Common myeloid progenitor, CD34-positive (primary cell): ENCODE measurements at places on chromosomes 12 and 14.

- H3K4me1 ChIP-seq = peaks cover 5% of the 10 kb centered on the region
- no peaks in the 10 kb centered on the region for H3K27me3 ChIP-seq
- no peak overlapping the region for H3K4me3 ChIP-seq
- no peak overlapping the region for H3K27ac ChIP-seq
- H3K36me3 ChIP-seq = no peaks in the 10 kb centered on the region
These were observed 122.7 kb downstream of the RGS6 start for GRCh38 chr14:72054911-72055310.

DNA sequence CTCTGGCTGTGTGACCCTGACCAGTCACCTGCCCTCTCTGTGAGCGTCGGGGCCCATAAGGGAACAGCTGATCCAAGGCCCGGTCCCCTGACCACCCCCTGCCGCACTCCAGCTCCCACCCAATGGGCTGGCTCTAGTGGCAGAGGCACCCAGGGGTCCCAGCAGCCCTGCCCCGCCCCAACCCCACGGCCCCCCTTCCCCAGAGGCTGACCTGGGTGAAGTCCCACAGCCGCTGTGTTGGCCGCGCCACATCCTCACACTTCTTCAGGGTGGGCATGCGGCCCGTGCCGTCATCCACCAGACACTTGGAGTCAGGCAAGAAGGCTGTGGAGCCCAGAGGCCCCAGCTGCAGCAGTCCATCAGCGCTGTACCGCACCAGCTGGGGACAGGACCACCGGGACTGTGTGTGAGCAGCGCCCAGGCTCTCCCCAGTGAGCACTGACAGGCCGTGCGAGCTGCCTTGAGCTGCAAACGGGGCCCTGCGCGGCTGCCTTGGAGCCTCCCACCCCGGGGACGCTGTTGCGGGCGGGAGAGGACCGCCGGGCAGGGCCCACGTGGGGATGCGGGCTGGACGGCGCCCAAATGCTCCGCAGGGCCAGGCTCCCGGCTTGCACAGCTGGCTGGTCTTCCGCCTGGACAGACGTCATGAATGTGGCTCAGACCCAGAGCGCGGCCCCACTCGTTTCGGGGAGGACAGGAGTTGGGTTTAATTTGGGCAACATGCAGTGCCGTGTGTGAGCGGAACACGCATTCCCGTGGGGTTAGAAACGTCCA, 53.5 kb downstream of the NOC4L start:
- no peak overlapping the region for H3K27ac ChIP-seq
- H3K27me3 ChIP-seq = peaks cover 1% of the 10 kb centered on the region
- no peaks in the 10 kb centered on the region for H3K36me3 ChIP-seq
- no peaks in the 10 kb centered on the region for H3K4me1 ChIP-seq

- H3K36me3 ChIP-seq = no peaks in the 10 kb centered on the region
- H3K27ac ChIP-seq = no peak overlapping the region
These were observed 47.6 kb downstream of the ADIPOR2 start for GRCh38 chr12:1738446-1738845.

DNA sequence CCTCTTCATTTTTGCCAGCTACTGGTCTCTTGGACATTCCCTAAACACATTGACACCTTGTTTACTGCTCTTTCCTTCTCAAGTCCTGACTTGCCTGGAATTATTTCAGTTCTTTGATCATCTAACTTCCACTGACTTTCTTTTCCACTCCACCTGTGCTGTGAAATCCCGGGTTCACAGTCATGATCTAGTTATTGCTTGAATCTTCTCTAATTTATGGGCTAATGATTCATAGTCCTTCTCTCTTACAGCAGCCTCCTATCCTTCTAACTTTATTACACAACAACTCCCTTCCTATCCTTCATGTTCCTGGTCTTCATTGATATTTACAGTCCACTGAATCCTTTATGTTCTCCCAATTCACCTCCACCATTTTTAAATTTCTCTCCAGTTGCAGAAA, 260.1 kb downstream of the C12orf75 start:
- no peaks in the 10 kb centered on the region for H3K36me3 ChIP-seq
- H3K4me1 ChIP-seq = no peaks in the 10 kb centered on the region
- no peaks in the 10 kb centered on the region for H3K27me3 ChIP-seq
- H3K27ac ChIP-seq = no peak overlapping the region
- no peak overlapping the region for H3K4me3 ChIP-seq
- DNase-seq = no peak

- no peak overlapping the region for H3K27ac ChIP-seq
- H3K27me3 ChIP-seq = no peaks in the 10 kb centered on the region
- no peak overlapping the region for H3K4me3 ChIP-seq
These were observed 267.6 kb downstream of the DUSP6 start for GRCh38 chr12:89084751-89085150.

GRCh38 chr12:125099409-125099782, 34.2 kb downstream of the AACS start:
- H3K4me1 ChIP-seq = peaks cover 6% of the 10 kb centered on the region
- H3K4me3 ChIP-seq = no peak overlapping the region

DNA sequence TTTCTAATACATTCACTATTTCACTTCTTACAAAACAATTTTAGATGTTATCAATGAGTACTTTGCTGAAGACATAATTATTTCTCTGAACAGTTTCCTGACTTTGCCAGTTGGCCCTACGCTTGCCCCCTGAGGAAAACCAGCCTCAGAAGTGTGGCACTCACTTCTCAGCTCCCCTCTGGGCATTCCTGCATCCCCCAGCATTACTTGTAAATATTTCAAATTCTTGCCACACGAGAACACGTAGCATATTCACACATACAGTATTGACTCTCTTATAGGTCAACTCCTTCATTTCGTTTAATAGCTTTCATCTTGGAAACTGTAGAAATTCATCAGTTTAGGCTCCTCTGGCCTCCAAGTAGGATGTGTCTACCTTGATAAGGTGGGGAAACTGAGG, 65.2 kb downstream of the OTX2 start:
- H3K27ac ChIP-seq = no peak overlapping the region

- no peaks in the 10 kb centered on the region for H3K4me1 ChIP-seq
- no peaks in the 10 kb centered on the region for H3K36me3 ChIP-seq
- DNase-seq = no peak
- no peak overlapping the region for H3K4me3 ChIP-seq
- H3K27me3 ChIP-seq = peaks cover 27% of the 10 kb centered on the region
These were observed 33.9 kb upstream of the FAM222A start for GRCh38 chr12:109679501-109680263.

DNA sequence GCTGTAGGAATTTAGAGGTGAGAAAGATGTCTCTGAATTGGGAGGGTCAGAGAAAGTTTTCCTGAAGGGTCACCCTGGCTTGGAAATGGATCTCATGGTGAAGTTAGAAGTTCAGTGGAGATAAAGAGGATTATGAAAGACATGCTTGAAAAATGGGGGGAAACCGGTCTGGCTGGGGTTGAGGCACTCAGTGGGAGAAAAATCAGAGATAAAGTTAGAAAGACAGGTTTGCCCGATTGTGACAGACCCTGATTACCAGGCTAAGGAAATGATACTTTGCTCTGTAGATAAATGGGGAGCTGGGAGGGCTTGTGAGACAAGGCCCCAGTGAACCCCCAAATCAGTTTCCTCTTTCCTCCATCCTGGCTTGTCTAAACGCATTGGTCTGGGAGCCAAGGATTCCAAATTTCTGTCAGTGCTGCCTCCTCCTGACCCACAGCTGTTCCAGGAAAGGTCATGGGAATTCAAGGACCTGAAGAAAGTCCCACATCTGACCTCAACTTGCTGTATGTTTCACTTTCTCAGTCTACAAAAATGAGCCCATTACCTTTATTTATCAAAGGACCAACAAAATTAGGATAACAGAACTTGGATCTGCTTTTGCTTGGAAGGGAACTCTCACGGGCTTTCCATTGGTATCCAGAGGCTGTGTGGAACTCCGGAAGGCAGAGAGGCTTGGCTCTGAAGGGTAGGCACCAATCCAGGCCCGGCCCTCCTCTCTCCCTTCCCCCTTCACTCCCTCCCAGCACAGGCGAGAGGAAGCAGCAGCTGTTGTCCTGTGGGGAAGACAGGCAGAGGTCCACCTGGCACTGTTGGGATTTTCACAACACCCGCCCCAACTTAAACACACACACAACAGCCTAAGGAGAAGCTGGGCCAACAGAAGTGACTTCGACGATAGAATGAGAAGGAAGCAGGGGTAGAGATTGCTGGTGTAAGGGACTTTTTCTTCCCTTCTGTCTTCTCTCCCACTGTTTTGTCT, 3.4 kb upstream of the RNASE7 start:
- no peaks in the 10 kb centered on the region for H3K27me3 ChIP-seq
- H3K4me3 ChIP-seq = no peak overlapping the region
- peaks cover under 1% of the 10 kb centered on the region for H3K4me1 ChIP-seq
- no peak for DNase-seq

DNA sequence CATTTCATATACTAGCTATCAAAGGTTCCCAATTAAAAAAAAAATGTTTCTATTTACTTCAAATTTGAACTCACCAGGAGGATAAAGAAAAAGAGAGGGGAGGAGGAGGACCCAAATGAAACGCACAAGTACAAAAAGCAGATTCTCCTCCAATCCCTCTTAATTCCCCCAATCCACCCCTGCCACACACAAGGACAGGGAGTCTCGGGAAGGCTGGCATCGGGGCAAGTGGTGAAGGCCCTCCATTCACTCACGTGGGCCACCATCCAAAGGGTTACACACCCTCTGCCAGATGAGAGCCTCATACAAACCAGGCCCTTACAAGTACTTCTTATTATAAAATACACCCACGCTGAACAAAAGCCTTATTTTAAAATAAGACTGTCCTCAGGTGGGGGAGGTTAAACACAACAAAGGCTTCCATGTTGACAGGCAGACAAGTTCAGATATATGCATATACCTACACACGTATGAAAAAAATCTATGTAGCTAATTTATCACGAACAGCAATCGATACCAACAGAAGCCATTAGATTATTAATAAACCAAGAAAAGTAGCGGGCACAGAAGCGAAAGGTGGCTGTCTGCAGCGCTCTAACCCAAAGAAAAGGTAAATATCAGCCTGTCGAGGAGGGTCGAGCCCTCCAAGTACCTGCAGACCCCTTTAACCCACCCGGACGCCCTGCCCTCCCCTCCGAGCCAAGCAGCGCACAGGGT, 1.5 kb downstream of the ATP2B1 start:
- no peaks in the 10 kb centered on the region for H3K36me3 ChIP-seq
- DNase-seq = peak; percentile 28
- H3K27me3 ChIP-seq = no peaks in the 10 kb centered on the region
- H3K27ac ChIP-seq = peak overlapping the region; percentile 87

GRCh38 chr14:74698465-74698864, 14.4 kb downstream of the AREL1 start:
- no peak overlapping the region for H3K27ac ChIP-seq
- H3K36me3 ChIP-seq = peaks cover 9% of the 10 kb centered on the region
- no peak overlapping the region for H3K4me3 ChIP-seq
- no peak for DNase-seq

DNA sequence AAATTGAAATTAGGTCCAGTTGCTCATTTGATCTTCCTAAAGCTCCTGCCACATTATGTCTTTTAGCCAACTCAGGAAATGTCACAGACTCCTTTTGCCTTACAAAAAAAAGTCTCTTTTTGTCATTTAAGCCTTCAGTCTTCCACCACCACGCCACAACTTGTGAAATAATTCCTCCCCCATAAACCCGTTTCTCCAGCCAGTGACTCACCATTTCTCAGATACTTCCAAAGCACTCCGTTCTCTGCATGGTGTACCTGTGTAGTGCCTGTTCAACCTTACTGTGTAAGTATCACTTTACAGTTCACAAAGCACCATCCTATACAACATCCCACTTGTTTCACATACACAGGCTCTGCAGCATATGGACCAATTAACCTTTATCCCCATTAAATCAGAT, 139.5 kb upstream of the AEBP2 start:
- DNase-seq = no peak
- H3K27ac ChIP-seq = no peak overlapping the region
- no peaks in the 10 kb centered on the region for H3K27me3 ChIP-seq
- H3K36me3 ChIP-seq = peaks cover 9% of the 10 kb centered on the region

GRCh38 chr14:89624500-89625156, 207.6 kb upstream of the FOXN3 start:
- H3K27me3 ChIP-seq = no peaks in the 10 kb centered on the region
- no peak for DNase-seq
- no peak overlapping the region for H3K4me3 ChIP-seq
- H3K27ac ChIP-seq = no peak overlapping the region
- peaks cover 17% of the 10 kb centered on the region for H3K4me1 ChIP-seq
- no peaks in the 10 kb centered on the region for H3K36me3 ChIP-seq

DNA sequence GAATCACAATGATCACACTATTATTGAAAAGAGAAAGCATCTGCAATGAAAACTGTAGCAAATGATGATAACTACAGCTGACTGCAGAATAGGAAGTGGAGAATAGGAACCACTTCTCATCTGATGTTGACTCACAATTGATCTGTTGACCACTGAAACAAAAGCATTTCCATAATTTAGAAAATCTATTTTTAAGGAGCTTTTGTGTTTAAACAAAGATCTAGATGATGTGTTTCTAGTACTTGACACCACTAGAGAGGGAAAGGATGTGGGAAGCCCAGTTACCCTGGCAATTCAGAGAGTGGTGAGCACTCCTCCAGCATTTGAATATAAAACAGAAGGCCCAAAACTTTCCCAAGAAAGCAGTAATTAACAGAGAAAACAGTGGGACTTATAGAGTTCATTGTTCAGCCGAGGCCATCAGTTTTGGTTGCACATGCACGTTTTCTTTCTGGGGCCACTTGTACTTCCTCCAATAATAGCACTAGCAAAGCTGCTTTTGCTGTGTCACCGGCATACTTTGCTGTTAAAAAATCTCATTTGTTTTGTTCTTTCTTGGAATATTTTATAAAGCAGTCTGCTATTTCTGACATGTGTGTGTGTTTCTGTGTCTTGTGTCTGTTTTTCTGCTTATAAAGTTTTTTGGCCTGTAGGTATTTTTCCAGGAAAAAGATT, 76.1 kb upstream of the HECTD1 start:
- no peaks in the 10 kb centered on the region for H3K36me3 ChIP-seq
- no peaks in the 10 kb centered on the region for H3K27me3 ChIP-seq
- peak; percentile 61 for DNase-seq
- H3K4me3 ChIP-seq = no peak overlapping the region
- no peak overlapping the region for H3K27ac ChIP-seq

GRCh38 chr14:59161561-59162175, 26.8 kb upstream of the DAAM1 start:
- H3K4me1 ChIP-seq = peaks cover 12% of the 10 kb centered on the region
- H3K36me3 ChIP-seq = no peaks in the 10 kb centered on the region
- no peak overlapping the region for H3K27ac ChIP-seq
- H3K4me3 ChIP-seq = no peak overlapping the region
- no peaks in the 10 kb centered on the region for H3K27me3 ChIP-seq
- peak; percentile 82 for DNase-seq

GRCh38 chr14:92022036-92022435, 17.8 kb downstream of the TRIP11 start:
- no peak overlapping the region for H3K4me3 ChIP-seq
- H3K36me3 ChIP-seq = peaks cover 12% of the 10 kb centered on the region
- no peaks in the 10 kb centered on the region for H3K4me1 ChIP-seq

DNA sequence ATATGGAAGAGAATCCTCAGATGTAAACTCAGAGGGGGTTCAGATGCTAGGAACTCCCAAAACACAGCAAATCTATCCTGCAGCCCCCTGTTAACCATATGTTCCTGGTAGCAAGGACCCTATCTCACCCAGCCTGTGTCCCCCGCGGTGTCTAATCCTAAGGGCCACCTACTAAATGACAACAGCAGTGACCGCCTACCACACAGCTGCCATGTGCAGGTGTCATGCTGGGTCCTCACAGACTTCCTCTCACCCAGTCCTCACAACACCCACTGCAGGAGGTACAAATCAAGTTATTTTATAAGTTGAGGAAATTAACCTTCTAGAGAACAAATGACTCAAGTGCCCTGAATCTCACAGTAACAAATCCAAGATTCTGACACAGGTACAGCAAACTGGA, 73.9 kb downstream of the ITPK1 start:
- H3K4me1 ChIP-seq = peaks cover 71% of the 10 kb centered on the region
- H3K27ac ChIP-seq = no peak overlapping the region
- H3K27me3 ChIP-seq = no peaks in the 10 kb centered on the region
- no peak overlapping the region for H3K4me3 ChIP-seq
- H3K36me3 ChIP-seq = no peaks in the 10 kb centered on the region
- DNase-seq = no peak
